ENCODE measurements at places on chromosomes 4 and X. TPM values are rescaled to one million over a fixed set of nuclear protein-coding genes. Genes with fewer than 3 reads are reported as not detected.

The YIPF6 gene
- 38.8 TPM for total RNA-seq

The QRFPR gene
- total RNA-seq: 0.08 TPM

The MAGEC3 gene
- total RNA-seq: not detected

The MAGEA10 gene
- 0.04 TPM for total RNA-seq

The CLIC2 gene
- 0.23 TPM for total RNA-seq

The FGA gene
- 8.3 TPM for total RNA-seq

The DMRTC1B gene
- total RNA-seq: not detected

The ADH7 gene
- total RNA-seq: not detected

The LONRF3 gene
- total RNA-seq: 3.2 TPM

The DCAF8L2 gene
- total RNA-seq: not detected

The SRPX2 gene
- 3.3 TPM for total RNA-seq

The TRIM75 gene
- not detected for total RNA-seq

The UCHL1 gene
- 906 TPM for total RNA-seq

The CA5B gene
- total RNA-seq: 3.1 TPM

The ADH1A gene
- total RNA-seq: not detected

The TCEAL6 gene
- not detected for total RNA-seq

The CXCL8 gene
- 19.2 TPM for total RNA-seq

The CXCL11 gene
- 0.10 TPM for total RNA-seq

The ENPEP gene
- not detected for total RNA-seq

The PLAC1 gene
- 0.80 TPM for total RNA-seq

The HPGD gene
- 52.9 TPM for total RNA-seq

The OTOP1 gene
- not detected for total RNA-seq

The SPOCK3 gene
- 0.10 TPM for total RNA-seq

The GAGE2A gene
- total RNA-seq: not detected

The CLDN22 gene
- total RNA-seq: not detected

The CYBB gene
- total RNA-seq: 0.03 TPM

The CLGN gene
- 5.2 TPM for total RNA-seq

The MAGEA4 gene
- total RNA-seq: not detected

The ADGRG4 gene
- not detected for total RNA-seq

The XAGE1B gene
- total RNA-seq: 205 TPM

The AMBN gene
- total RNA-seq: not detected

The RBMXL3 gene
- not detected for total RNA-seq
